ENCODE measurements at places on chromosomes 1 and 21. TPM values are rescaled to one million over a fixed set of nuclear protein-coding genes. Genes with fewer than 3 reads are reported as not detected.
A peak's percentile ranks its signal among the peaks of the same experiment; 100 is the strongest.

Gene RHD
- total RNA-seq = not detected

Gene TCP10L
- not detected for total RNA-seq

GRCh38 chr1:219463636-219464035 lies 149.3 kb downstream of the ZC3H11B start:
- no peak for DNase-seq

DNA sequence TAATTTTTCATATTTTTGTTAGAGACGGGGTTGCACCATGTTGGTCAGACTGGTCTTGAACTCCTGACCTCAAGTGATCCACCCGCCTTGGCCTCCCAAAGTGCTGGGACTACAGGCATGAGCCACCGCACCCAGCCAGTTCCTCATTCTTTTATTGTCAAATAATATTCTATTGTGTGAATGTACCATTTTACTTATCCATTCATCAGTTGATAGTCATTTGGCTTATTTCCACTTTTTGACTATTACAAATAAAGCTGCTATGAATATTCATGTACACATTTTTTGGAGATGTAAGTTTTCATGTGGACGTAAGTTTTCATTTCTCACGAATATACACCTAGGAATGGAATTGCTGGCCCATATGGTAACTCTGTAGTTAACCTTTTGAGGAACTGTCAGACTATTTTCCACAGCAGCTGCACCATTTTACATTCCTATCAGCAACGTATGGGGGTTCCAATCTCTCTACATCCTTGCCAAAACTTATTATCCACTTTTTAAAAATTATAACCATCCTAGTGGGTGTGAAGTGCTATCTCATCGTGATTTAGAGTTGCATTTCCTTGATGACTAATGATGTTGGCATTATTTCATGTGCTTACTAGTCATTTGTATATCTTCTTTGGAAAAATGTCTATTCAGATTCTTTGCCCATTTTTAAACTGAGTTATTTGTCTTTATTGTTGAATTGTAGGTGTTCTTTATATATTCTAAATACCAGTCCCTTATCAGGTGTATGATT lies 12.7 kb downstream of the PACC1 start:
- no peak for DNase-seq

DNA sequence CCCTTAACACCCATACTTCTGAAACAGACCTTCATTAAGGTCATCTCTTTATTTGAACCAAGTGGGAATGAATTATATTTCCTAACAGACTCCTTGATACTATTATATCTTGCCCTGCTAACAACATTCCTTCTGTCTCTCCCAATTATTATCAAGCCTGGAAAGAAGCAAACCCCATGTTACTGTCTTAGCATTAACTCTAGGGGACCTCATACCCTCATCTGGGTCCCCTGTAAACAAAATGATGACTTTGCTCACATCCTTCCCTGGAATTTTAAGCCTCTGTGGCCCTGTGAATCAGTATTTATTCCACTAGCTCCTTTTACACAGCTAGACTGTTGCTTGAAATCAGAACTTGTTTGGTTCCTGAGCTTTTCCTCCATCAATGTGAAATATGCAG lies 38.3 kb upstream of the BCL10 start:
- no peak for DNase-seq

DNA sequence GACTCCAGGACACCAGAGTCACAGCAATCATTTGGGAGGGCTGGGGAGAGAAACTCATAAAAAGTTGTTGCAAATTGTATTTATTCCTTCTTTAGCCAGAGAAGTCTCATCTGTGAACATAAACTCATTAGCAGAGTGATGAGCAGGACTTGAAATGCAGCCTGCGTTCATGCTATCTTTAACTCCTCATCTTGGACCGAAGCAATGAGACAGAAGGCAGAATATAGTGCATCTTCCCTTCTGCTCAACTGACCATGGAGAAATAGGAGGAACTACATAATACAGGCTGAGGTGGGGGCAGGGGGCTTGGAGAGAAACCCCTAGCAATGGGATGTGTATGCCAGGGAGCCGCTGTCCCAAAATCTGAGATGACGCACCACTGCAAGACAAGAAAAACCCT lies 121.8 kb upstream of the AJAP1 start:
- DNase-seq = no peak

DNA sequence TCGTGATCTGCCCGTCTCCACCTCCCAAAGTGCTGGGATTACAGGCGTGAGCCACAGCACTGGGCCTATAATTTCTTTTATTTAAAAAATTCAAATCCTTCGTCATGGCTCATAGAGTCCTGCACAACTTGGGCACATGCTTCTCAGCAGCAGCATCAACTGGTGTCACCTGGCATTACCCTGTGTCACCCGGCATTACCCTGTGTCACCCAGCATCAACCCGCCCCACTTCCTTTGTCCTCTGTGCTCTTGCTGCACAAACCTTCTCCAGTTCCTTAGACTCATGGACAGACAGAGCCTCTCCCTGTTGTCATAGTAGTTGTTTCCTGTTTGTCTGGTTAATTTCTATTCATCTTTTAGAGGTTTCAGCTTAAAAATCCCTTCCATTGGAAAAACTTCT lies 121.2 kb upstream of the SERBP1 start:
- DNase-seq = no peak

Gene HSPA13
- 36.5 TPM for total RNA-seq

Gene ANGPTL3
- not detected for total RNA-seq

Gene GRIK3
- not detected for total RNA-seq

Gene DNASE2B
- total RNA-seq = not detected

DNA sequence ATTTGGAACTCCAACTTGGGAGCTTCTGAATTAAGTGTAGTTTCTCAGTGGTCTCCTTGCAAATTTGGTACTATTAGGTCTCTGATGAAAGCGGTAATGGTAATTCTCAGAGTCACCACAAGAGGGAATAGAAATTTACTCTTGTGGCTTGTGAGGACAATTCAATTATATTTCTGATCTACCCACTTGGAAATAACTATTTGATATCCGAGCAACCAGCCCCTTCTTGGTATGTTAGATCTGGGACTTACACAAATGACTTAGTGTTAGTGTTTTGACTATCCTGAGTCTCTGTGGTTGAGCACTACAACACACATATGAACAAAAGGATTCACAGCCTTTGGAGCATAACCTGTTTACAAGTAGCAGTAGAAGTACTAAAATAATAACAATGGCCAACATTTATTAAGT lies 68.1 kb downstream of the RPS6KA1 start:
- peak; percentile 27 for DNase-seq

Gene SPRR2F
- not detected for total RNA-seq

GRCh38 chr1:76430531-76430930 lies 356.0 kb downstream of the ST6GALNAC3 start:
- DNase-seq = no peak

Gene ASTN1
- not detected for total RNA-seq

- DNase-seq = no peak
Measured at GRCh38 chr1:247908766-247909165, 11.3 kb upstream of the OR2T8 start.

DNA sequence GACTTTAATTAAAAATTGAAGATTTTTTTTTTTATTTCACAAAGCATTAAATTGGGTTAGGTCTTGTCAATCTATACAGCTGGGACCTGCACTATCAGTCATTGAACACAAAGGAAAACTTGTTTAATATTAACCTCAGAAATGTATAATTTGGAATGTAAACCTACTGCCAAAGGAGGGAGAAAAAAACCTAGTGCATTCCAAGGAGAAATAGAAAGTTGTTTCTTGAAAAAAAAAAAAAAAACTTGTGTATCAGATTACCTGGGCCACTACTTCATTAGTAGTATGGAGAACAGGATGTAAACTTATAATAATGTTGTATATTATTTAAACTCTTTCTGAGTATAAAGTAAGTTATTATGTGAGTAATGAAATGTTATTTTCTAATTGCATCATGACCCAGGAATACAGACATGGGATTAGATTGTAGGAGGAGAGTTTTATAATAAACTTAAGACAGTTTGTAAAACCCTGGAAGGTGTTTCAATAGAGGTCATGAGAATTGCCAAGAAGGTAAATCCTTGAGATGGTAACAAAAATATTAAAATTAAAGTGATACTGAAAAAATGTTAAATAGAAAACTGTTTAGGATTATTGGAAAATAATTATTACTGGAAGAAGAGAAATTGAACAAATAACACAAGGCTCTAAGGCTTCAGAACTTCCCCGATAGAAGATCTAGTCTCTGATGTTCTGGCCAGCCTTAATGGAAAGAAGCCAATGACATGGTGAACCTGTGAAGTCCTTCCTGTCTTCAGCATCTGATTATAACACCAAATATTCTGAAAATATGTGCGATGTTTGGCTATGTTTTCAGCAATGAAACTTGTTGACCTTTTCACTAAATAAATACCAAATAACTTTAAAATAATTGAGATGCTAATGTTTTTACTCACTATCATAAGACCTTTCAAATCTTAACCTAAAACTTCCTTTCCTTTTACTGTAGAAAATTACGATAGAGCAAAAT lies 412.8 kb upstream of the LYPLAL1 start:
- DNase-seq = no peak

DNA sequence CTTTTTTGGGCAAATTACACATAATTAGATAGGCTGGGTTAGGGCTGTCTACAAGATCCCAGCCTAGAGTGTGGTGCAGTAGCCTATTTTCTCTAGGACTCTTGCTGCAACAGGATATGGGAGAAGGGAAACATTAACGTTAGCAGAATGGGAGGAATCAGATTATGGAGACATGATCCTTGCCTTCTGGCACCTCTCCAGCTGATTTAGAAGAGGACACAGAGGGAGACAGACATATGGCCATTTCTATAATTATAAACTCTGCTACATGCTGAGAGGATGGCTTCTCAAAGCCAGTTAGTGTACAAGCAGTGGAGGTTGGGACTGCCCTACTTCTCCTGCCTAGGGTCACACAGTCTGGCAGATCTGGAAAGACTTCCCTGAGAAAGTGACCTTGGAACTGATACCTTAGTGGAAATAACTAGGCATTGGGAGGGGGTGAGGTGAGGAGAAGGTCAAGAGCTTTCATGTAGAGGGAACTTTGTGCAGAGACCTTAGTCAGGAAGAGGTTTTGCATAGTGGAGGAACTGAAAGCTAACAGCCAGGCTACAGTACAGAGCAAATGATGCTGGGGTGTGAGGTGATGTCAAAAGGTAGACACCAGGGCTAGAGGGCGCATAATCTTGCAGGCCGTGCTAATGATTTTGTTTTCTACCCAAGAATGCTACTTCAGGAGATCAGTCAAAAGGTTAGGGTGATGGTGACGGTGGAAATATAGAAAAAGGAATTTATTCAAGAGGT lies 1.2 kb upstream of the CD1D start:
- no peak for DNase-seq

DNA sequence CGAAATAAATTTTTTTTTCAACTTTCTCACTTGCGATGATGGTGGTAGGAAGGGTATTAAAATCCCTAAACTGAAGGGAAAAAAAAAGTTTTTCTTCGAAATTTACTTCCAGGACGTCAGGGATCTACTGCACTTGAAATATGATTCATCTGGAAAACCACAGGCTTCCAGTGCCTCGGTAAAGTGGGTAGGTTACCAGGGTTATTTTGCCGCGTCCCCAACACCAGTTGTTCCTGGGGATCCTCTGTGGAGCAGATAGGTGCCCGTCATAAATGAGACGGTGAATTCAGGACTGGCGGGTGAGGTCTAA lies 773 bp downstream of the RABIF start:
- peak; percentile 4 for DNase-seq

- no peak for DNase-seq
Measured at GRCh38 chr1:98732985-98733781, 71.7 kb downstream of the SNX7 start.

DNA sequence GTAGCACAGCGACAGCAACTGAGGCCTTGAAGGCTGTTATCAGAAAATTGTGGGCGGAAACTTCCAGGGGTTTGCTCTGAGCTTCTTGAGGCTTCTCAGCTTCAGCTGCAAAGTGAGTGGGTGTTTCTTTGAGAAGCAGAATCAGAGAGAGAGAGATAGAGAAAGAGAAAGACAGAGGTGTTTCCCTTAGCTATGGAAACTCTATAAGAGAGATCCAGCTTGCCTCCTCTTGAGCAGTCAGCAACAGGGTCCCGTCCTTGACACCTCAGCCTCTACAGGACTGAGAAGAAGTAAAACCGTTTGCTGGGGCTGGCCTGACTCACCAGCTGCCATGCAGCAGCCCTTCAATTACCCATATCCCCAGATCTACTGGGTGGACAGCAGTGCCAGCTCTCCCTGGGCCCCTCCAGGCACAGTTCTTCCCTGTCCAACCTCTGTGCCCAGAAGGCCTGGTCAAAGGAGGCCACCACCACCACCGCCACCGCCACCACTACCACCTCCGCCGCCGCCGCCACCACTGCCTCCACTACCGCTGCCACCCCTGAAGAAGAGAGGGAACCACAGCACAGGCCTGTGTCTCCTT lies at the start of gene FASLG:
Gene FASLG (plus strand): TSS at position 233 of the 583 bp plus-strand sequence. CDS start 99 bp downstream, at position 332.
- DNase-seq = no peak

- no peak for DNase-seq
Measured at GRCh38 chr1:32241001-32241763, 5.8 kb upstream of the FAM167B start.

Gene NDUFS5
- total RNA-seq = 476 TPM

Measured in glomerular endothelial cell (primary cell).